NT2/D1 (cell line): ENCODE measurements at places on chromosomes 2 and 18.

DNA sequence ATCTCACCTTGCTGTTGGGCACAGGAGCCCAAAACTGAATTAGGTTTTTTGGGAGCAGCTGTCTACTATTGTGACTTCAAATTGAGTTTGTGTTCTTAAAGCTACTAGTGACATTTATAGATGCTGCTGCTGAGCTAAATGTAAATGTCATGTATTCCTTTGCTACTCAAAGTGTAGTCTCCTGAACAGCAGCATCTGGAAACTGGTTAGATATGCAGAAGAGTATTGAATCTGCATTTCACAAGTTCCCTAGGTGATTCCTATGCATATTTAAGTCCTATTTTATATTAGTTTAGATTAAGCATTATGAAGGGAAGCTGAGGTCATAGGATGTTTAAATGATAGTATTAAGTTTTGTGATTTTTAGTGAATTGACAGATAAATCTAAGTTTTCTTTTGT is 67.5 kb downstream of the RAB3GAP1 start:
- no peak for DNase-seq

DNA sequence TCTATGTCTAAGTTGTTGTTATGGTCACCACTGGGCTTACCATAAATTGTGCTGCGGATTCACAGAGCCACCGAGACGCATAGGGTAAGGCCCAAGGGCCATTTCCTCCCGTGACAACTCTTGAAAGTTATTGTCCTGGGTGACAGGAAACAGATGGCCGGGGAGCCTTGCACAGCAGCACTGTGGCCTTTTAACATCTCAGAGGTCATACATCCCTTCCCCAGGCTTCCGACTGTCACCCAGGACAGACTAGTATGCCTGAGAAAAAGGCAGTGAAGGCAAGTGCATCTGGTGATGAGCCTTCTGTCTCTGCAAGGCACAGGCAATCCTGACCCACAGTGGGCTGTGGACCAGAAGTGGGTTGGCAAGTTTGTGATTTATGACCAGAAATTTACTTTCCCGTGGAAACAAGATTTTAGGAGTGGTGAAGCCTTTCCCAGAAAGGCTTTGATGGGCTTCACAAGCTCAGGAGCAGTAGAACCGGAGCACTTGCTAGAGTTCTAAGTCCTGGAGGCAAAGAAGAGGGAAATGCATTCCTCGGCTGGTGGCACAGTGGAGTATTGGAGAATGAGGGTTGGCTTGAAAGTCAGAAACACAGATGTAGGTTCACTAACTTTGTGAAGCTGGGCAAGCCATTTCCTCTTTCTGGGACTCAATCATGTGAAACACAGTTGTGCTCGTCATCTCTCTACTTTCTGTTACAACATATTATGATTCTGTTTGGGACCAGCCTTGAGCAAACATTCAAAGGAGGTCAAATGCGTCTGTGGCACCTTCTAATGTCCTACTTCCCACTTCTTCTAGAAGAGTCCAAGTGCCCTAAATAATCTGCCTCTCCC is 2.0 kb upstream of the CAPN14 start:
- DNase-seq, result no peak

- DNase-seq, result no peak
These were observed 37.1 kb upstream of the LINC00305 start for GRCh38 chr18:64185987-64186386.

- no peak for DNase-seq
These were observed 10.0 kb downstream of the MRPL33 start for GRCh38 chr2:27781496-27781895.
